ENCODE measurements at places on chromosomes 4 and X. TPM values are rescaled to one million over a fixed set of nuclear protein-coding genes. Genes with fewer than 3 reads are reported as not detected.

Gene JADE1
- total RNA-seq = 26.2 TPM

Gene IQSEC2
- total RNA-seq = 0.53 TPM

Gene NDNF
- not detected for total RNA-seq

Gene ESX1
- not detected for total RNA-seq

Gene DNAAF6
- not detected for total RNA-seq

Gene IGFBP7
- not detected for total RNA-seq

Gene LNX1
- not detected for total RNA-seq

Gene MAGEA11
- not detected for total RNA-seq

Gene ARHGAP6
- total RNA-seq = 0.37 TPM

Gene SHOX
- not detected for total RNA-seq

Gene MAGEA2B
- not detected for total RNA-seq

Gene FGFBP2
- 0.20 TPM for total RNA-seq

Gene LAMTOR3
- total RNA-seq = 21.9 TPM

Gene PCDH18
- total RNA-seq = not detected

Gene KIT
- not detected for total RNA-seq

Gene JCHAIN
- 47.0 TPM for total RNA-seq

DNA sequence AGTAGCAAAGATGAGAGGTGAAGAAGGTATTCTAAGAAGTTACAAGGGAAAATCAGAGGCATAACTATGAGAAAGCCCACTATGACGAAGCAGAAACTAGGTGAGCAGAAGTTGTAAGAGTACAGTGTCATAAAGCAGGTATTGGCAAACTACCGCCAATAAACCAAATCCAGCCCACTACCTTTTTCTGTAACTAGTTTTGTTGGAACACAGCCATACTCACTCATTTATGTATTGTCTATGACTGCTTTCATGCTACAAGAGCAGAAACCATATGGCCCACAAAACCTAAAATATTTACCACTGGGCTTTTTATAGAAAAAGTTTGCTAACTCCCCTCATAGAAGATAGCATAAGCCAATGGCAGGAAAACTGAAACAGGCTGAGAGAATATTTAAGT is 31.8 kb upstream of the ZCCHC13 start:
- DNase-seq = no peak
- no peaks in the 10 kb centered on the region for H3K4me1 ChIP-seq
- H3K27me3 ChIP-seq = no peaks in the 10 kb centered on the region

GRCh38 chr4:153223427-153223801 is 19.2 kb downstream of the TRIM2 start:
- no peak for DNase-seq
- peaks cover 34% of the 10 kb centered on the region for H3K4me1 ChIP-seq

GRCh38 chrX:150164971-150165600 is 198.0 kb upstream of the MAMLD1 start:
- no peaks in the 10 kb centered on the region for H3K36me3 ChIP-seq
- no peak overlapping the region for H3K4me3 ChIP-seq
- DNase-seq = no peak
- H3K4me1 ChIP-seq = no peaks in the 10 kb centered on the region

DNA sequence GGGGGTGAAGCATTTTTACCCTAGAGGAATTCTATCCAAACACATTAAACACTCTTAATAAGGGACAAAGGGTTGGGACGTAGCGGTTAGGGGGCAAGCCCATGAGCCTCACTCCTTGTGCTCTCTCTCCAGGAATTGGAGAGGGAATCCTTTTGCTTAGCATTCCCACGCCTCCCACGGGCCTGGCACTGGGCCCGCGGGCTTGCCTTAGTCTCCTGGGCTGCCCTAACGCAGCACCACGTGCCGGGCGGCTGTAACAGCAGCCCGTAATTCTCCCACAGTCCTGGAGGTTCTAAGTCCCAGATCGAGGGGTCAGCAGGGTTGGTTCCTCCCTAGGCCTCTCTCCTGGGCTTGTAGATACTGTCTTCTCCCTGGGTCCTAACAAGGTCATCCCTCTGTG is 67.5 kb downstream of the TBL1X start:
- H3K4me3 ChIP-seq = no peak overlapping the region
- peaks cover 3% of the 10 kb centered on the region for H3K36me3 ChIP-seq
- peaks cover 61% of the 10 kb centered on the region for H3K4me1 ChIP-seq
- H3K27ac ChIP-seq = no peak overlapping the region
- DNase-seq = no peak

DNA sequence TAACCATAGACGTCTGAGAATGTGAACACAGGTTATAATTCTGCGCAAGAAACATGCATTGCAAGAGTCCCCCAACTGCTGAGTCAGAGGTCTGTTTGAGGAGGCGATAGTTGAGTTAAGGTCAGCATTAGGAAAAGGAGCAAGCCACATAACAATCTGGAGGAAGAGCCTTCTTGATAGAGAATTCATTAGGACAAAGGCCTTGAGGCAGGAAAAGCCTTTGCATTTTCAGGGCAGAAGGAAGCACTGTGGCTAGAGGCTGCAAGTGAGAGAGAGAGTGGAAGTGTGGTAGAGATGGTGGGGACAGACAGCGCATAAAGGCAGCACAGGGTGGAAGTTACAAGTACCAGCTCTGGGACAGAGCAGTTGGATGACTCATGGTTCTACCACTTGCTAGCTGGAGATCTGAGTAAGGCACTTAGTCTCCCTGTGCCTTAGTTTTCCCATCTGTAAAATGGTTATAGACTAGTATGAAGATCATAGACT is 125.8 kb upstream of the LNX1 start:
- no peaks in the 10 kb centered on the region for H3K36me3 ChIP-seq
- no peaks in the 10 kb centered on the region for H3K4me1 ChIP-seq
- no peak overlapping the region for H3K27ac ChIP-seq
- DNase-seq = no peak
- H3K27me3 ChIP-seq = peaks cover 7% of the 10 kb centered on the region

GRCh38 chr4:99723612-99724011 is 66.0 kb upstream of the C4orf54 start:
- H3K36me3 ChIP-seq = no peaks in the 10 kb centered on the region
- no peak overlapping the region for H3K27ac ChIP-seq
- H3K4me3 ChIP-seq = no peak overlapping the region
- H3K27me3 ChIP-seq = peaks cover 6% of the 10 kb centered on the region

DNA sequence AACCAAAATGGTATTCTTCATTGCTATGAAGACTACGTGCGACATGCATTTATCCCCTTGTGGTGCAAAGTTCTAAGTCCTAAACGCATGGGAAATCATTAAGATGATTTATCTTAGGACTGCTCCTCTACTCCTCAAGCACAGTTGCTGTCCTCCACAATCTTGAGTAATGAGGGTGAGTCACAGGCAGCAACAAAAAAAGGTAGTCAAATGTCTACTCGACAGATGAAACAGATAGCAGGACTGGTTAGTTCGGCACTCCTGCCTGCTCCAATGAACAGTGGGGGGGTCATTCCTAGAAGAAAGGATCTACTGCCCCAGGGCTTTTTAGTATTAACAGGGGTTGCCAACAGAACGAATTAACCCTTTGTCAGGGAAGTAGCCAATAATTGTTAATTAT is 233.7 kb upstream of the FGF13 start:
- H3K27me3 ChIP-seq = no peaks in the 10 kb centered on the region
- H3K36me3 ChIP-seq = no peaks in the 10 kb centered on the region
- H3K4me3 ChIP-seq = no peak overlapping the region
- H3K4me1 ChIP-seq = no peaks in the 10 kb centered on the region
- DNase-seq = no peak

- no peak for DNase-seq
- H3K36me3 ChIP-seq = no peaks in the 10 kb centered on the region
- H3K27ac ChIP-seq = no peak overlapping the region
These were observed 892.1 kb upstream of the EPHA5 start for GRCh38 chr4:66562276-66562806.

- peaks cover 3% of the 10 kb centered on the region for H3K27me3 ChIP-seq
- no peaks in the 10 kb centered on the region for H3K36me3 ChIP-seq
- no peaks in the 10 kb centered on the region for H3K4me1 ChIP-seq
- DNase-seq = no peak
- H3K4me3 ChIP-seq = no peak overlapping the region
- no peak overlapping the region for H3K27ac ChIP-seq
These were observed 116.1 kb downstream of the ARHGAP10 start for GRCh38 chr4:147847751-147848590.

GRCh38 chr4:24793219-24794005 is 2.0 kb upstream of the SOD3 start:
- no peaks in the 10 kb centered on the region for H3K4me1 ChIP-seq
- no peak overlapping the region for H3K4me3 ChIP-seq
- no peak for DNase-seq
- no peaks in the 10 kb centered on the region for H3K36me3 ChIP-seq

GRCh38 chrX:72348247-72348979 is 42.7 kb upstream of the CITED1 start:
- DNase-seq = no peak
- H3K36me3 ChIP-seq = peaks cover 39% of the 10 kb centered on the region
- no peaks in the 10 kb centered on the region for H3K4me1 ChIP-seq
- H3K27ac ChIP-seq = no peak overlapping the region
- no peak overlapping the region for H3K4me3 ChIP-seq

DNA sequence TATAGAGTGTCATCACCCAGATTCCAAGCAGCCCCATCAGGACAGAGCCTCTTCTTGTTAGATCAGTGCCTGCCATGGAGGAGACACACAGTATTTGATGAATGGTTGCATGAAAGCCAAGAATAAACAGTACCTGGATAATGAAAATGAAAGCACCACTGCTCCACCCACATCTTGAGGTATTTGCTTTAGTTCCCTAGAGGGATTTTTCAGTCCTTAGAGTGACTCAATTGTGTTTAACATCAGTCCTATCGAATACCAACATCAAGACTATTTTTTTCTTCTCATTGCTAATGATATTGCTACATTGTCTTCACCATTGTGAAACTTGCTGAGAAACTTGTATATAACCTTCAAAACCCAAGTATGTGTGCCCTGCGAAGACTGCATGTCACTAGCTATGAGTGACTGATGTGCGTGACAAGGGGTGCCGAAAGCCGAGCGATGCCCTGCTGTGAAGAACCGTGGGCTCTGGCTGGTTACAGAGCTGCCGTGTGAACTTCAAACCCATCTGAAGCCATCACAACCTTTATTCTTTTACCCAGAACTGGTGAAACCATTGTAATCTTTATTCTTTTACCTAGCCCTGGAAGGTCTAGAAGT is 211.3 kb upstream of the FAT1 start:
- H3K4me3 ChIP-seq = no peak overlapping the region
- H3K27me3 ChIP-seq = no peaks in the 10 kb centered on the region
- no peak overlapping the region for H3K27ac ChIP-seq
- no peaks in the 10 kb centered on the region for H3K36me3 ChIP-seq

DNA sequence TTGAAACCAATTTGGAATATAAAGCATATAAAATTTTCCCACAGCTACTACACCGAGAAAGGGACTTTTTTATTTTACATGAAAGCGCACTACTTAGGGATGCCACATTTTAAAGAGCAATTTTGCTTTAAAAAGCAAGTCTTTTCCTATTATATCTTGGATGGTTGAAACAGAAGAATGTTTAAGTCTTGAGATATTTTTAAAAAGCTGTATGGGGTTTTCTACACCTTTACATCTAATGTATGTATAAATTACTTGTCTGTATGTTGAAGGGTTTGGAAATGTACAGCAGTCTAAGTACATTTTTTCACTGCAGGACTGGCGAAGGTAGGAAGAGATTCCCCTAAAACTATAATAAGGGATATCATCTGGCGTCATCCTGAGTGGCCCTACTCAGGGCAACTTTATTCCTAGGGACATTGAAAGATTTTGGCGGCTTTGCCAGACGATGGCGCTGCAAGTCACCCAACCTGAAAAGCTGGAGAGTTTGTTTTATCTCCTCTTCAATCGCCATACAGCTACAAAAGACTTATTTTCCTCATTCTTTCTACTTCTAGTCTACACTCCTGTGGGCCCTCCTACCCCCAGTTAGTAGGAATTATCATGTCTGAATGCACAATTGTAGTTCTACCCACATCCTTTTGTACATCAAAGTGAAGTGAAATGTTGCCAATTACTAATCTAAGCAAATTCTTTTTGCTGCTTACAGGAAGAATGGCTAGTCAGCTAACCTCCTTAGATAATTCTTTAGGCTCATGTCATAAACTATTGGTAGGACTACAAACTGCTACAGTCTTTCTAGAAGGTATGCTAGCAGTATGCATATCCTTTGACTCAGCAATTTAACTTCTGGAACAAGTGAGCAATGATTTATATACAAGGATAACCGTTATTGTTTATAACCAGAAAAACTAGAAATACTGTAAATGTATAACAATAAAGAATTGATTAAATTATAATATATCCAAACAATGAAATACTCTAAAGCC is 782 bp upstream of the NEK1 start:
- H3K4me1 ChIP-seq = peaks cover 27% of the 10 kb centered on the region
- H3K36me3 ChIP-seq = peaks cover 7% of the 10 kb centered on the region
- peak overlapping the region; percentile 99 for H3K27ac ChIP-seq
- DNase-seq = peak; percentile 52

- peaks cover 6% of the 10 kb centered on the region for H3K4me1 ChIP-seq
- no peaks in the 10 kb centered on the region for H3K36me3 ChIP-seq
- peak overlapping the region; percentile 12 for H3K4me3 ChIP-seq
- no peak for DNase-seq
- peaks cover 18% of the 10 kb centered on the region for H3K27me3 ChIP-seq
- no peak overlapping the region for H3K27ac ChIP-seq
These were observed 51.2 kb downstream of the LGI2 start for GRCh38 chr4:24979554-24979953.

- no peak for DNase-seq
- no peak overlapping the region for H3K27ac ChIP-seq
- H3K4me1 ChIP-seq = no peaks in the 10 kb centered on the region
- H3K36me3 ChIP-seq = peaks cover 76% of the 10 kb centered on the region
- H3K4me3 ChIP-seq = no peak overlapping the region
These were observed 115.0 kb downstream of the HUWE1 start for GRCh38 chrX:53571494-53571893.

DNA sequence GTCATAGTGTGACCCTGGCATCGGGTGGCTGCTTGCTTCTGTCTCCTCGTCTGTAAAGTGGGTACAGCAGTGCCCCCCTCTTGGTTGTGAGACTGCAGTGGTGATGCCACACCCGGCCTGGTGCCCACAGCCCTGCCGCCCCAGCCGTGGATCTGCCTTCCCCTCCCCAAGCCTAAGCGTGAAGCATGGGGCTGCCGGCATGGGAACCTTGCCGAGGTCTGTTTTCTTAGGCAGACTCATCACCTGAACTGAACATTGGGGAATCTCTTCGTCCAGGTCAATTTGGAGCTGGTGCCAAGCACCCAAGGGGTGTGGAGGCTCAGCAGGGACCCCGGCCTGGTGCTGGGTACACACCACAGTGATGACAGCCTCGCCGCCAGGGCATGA is 108.4 kb downstream of the PSAPL1 start:
- no peaks in the 10 kb centered on the region for H3K36me3 ChIP-seq
- peaks cover 2% of the 10 kb centered on the region for H3K27me3 ChIP-seq
- DNase-seq = no peak
- H3K4me1 ChIP-seq = no peaks in the 10 kb centered on the region

GRCh38 chr4:154781126-154781982 is at the start of gene RBM46:
Gene RBM46, plus strand, starts transcription at chr4:154781272. Its CDS starts 15,481 bp downstream, at chr4:154796753.
- no peak within 1 kb of the TSS for H3K4me3 ChIP-seq
- no peak within 1 kb of the TSS for H3K27ac ChIP-seq
- no peaks in the 10 kb centered on the region for H3K36me3 ChIP-seq
- H3K4me1 ChIP-seq = no peaks in the 10 kb centered on the region
- no peak for DNase-seq

Data from activated B cell treated with CpG ODN at 0.5 μM for 24 hours (primary cell).